ENCODE measurements at places on chromosomes 2 and 18.

GRCh38 chr2:146388757-146389156 lies 1456.1 kb upstream of the ACVR2A start:
- no peak for DNase-seq

- peak; percentile 65 for DNase-seq
Measured at GRCh38 chr18:57649556-57650500, 28.2 kb upstream of the NARS1 start.

- no peak for DNase-seq
Measured at GRCh38 chr18:45939236-45939635, 27.9 kb downstream of the EPG5 start.

DNA sequence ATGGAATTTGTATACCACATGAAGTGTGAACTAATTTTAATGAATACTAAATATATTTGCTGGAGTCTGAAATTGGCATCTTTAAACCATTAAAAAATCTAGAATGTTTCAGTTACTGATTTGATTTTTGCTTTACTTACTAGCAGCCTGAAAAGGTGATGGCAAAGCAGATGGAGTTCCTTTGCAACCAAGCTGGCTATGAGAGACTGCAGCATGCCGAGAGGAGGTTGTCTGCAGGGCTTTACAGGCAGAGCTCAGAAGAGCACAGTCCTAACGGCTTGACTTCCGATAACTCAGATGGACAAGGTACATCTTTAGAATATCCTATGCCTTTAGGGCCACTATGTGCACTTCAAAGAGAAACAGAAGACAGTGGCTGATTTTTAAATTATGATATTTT lies 36.5 kb downstream of the NAB1 start:
- DNase-seq: no peak

DNA sequence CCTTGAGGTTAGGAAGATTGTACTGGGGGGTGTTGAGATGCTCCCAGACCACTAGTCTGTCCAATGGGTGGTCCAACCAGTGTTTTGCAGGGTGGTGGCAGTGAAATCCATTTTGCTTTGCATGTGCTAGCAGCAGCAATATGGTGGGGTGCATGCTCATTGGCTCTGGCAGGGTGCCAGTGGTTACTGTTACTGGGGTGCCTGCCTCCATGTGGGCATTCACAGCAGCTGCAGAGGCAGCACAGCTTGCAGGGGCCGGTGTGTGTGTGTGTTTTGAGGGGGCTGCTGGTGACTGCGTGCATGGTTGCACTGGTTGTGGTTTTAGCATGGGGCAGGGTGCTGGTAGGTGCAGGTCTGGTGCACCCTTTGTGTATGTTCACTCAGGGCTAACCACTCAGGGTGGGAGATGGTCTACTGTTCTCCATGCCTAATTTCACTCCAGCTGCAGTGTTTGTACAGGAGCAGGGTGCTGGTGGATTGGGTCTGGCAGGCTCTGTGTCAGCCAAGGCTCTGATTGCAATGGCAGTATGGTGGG lies 265.4 kb downstream of the NUP35 start:
- DNase-seq: no peak

DNA sequence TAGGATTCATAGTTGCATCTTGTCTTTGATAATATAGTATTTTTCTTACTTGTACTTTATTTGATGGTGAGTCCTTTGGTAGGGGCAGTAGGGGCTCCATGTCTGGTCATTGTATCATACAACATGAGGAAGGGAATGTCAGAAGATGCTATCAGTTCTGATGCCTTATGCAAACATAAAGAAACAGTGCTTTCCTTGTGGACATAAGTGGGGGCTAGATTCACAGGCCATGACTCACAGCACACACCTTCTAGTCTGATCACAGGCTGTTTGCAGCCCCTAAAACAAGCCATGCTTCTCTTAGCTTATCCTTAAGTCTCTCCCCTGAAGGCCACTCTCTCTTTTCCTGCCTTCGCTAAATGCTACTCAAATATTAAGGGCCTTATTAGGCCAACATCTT lies 10.7 kb upstream of the SLC14A1 start:
- DNase-seq: no peak
